Germinal center (tissue), 1 donor: ENCODE measurements at places on chromosomes 2 and 18.

- no peak for DNase-seq
Observed at GRCh38 chr2:222900354-222900753, 39.5 kb downstream of the ACSL3 start.

DNA sequence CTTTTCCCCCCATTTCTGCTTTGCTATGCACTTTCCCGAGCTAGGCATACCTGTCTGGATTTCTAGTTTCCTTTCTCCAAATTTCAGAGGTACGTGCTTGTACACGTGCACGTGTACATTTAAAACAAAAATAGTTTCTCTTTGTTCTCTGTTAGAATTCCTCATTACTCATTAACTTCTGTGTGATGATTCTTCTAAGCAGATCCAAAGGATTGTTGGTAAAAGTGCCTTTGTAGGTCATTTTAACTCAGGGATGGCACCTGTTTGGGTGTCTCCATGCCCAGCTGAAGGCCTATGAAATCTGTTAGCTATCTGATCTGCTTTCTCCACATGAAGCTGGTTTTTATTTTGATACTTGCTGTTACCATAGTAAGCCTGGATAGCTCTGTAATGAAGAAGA is 264.3 kb downstream of the LPIN1 start:
- DNase-seq, result no peak

DNA sequence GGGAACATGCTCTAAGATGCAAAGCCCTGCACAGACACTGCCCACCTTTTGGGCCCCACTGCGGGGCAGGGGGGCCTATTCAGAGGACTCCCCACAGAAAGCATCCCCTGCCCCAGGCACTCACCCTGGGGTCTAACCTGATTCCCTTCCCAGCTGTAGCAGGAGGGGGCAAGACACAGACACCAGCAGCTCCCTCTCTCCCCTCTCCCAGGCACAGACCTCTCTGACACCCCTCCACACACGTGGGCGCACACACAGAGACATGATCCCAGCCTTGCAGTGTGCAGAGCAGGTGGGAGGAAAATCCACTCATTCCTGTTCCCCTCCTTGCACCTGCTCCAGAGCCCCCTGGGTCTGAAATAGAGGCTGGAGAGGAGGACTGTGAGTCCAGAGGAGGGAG is 10.7 kb downstream of the TNS1 start:
- no peak for DNase-seq

DNA sequence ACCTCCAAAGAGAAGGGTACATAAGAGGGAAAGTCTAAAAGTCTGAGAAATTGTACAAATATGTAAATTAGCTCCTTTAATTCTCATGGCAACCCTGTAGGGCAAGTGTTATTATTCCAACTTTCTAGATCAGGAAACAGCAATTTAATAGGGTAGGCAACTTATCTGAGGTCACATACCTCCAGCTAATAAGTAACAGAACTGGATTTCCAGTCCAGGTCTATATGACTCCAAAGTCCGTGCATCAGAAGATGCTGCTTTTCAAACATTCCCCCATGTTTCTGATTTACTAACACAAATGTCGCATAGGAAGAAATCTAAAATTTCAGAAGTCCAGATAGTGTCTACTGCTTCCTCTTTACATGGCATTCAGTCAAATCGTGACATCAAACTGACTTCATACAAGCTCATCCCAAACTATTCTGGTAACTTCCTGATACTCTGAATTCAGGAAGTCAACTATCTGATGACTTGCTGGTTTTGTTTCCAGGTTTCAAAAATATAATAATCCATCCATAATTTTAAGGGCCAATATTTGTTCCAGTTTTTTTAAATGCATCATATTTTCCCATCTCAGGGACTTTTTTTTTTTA is 419.3 kb upstream of the ACVR2A start:
- no peak for DNase-seq

DNA sequence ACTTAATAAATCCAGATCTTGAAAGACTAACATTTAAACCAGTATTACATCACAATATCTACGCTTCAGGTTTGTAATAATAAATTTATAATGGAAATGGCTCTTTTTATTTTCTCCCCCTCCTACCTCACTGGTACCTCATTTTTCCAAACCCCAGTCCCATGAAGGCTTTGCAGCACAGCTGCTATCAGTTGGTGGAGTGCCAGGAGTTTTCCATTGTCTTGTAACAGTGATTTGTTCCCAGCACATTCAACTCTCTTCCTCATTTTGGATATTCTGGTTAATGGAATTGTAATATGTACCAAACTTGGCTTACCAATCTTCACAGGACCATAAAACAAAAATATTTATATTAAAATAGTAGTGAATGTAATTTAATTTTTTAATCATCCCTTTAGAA is 91.2 kb downstream of the VRK2 start:
- no peak for DNase-seq
